Fibroblast of villous mesenchyme (primary cell): ENCODE measurements at places on chromosomes 7 and 10. TPM values are rescaled to one million over a fixed set of nuclear protein-coding genes. Genes with fewer than 3 reads are reported as not detected.

- no peak for DNase-seq
These were observed 74.9 kb downstream of the CLIP2 start for GRCh38 chr7:74364061-74364460.

DNA sequence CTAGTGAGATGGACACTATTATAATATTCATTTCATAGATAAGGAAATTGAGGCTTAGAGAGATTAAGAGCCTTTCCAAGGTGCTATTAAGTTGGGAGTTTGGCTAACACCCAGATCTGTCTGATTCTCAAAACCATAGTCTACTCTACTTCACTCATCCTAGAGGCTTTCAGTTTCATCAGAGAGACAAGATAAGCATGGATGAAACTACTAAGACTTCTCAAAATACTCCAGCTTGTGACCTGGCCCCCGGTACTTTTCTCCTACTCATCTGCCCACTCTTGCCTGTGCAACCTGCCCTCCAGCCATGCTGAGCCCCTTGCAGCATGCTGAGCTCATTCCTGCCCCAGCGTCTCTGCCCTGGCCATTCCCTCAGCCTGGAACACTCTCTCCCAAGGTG, 12.2 kb upstream of the SLC35B4 start:
- no peak for DNase-seq

DNA sequence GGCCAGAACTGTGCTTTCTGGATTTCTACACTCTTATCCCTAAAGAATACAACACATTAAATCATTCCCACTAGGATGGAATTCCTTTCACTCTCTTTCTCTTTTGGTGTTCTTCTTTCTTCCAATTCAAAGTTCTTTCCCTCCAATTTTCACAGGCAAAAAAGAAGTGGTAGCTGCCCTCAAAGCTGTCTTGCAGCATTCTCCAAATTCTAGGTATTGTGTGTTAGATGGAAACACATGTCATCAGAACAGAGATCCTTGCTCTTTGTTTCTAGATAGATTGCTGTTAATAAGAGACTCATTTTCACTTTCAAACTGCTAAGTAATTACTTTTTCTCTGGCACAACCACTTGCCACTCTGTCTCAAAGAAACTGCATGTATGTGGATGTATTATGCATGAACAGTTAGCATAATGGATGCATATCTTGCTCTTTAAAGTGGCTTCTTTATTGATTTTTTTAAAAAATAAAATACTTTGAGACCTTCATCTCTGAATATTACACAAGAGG, 31.0 kb downstream of the SHTN1 start:
- no peak for DNase-seq

- no peak for DNase-seq
These were observed 4.0 kb downstream of the RBP3 start for GRCh38 chr10:47351899-47352815.

DNA sequence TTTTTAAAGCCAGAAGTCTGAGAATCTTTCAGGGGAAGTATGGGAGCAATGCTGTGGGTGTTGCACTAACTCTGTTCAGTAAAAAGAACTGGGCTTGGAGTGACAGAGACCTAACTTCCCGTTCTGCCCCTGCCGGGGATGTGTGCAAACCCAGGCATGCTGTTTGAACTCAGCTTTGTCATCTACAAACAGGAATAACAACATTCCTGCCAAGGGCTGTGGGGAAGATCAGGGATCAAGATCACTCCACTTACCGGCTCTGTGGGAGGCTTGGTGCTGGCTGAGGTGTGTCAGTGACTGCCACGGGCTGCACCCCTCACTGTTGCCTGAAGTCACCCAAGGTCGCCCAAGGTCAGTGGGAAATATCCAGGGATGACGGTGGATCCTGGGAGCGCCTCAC, 23.1 kb upstream of the DRGX start:
- no peak for DNase-seq

GRCh38 chr7:45655539-45655938, 81.4 kb downstream of the ADCY1 start:
- no peak for DNase-seq

DNA sequence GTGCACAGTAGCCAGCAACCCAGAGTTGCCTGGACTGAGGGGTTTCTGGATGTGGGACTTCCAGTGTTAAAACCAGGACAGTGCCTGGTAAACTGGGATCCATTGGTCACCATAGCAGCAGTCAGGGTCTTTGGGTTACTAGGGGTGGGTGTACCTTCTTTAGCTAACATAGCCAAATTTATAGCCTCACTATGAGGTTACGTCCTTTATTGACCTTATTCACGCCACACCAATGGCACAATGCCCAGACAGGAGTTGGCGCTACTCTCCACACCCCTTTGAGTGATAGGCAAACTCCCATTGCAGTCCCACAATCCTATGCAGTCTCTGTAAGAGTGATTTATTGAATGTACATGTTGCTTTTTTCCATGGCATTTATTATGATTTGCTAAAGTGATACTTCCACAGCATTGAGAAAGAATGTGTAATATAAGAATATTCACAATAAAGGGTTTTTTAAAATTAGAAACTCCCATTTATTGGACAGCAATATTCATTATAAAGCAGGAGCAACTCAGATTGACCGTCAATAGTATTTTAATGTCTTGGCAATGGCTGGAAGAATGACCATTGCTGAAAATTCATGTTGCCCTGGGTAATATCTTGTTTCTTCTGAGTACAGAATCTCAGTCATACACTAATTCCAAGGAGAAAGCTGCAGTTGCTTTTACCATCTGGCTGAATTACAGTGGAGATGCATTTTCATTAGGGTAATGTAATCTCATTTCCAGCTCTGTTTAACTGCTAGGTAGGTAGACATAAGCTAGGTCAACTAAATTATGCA, 26.1 kb downstream of the IFIT5 start:
- no peak for DNase-seq

GRCh38 chr7:30787486-30787885, 16.3 kb downstream of the MINDY4 start:
- DNase-seq = no peak

- DNase-seq = no peak
These were observed 40.0 kb downstream of the NPY start for GRCh38 chr7:24323961-24324480.

DNA sequence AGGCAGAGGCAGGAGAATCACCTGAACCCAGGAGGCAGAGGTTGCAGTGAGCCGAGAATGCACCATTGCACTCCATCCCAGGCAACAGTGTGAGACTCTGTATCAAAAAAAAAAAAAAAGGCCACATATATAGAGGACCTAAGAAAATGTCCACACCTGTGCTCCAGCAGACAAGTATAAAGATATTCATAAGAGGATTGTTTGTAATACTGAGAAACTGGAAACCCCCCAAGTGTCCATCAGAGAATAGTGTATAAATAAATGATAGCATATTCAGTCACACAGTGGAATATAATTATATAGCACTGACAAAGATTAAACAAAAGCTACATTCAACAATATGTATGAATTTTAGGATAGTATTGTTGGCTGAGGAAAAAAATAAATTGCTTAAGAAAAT, 1050.6 kb downstream of the GRM8 start:
- no peak for DNase-seq

DNA sequence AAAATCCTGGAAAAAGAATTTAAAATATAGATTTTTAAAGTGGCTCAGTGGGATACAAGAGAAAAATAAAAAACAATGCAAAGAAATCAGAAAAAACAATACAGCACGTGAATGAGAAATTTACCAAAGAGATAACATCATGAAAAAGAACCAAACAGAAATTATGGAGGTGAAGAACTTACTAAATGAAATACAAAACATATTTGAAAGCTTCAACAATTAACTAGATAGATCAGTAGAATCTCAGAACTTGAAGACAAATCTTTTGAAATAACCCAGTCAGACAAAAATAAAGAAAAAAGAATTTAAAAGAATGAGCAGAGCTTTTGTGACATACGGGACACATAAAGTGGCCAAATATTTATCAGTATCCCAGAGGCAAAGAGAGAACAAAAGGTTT, 71.2 kb upstream of the DIP2C start:
- DNase-seq = no peak

- no peak for DNase-seq
These were observed 90.0 kb upstream of the FEZF1 start for GRCh38 chr7:122394512-122394911.

GRCh38 chr7:23487670-23488069, 17.4 kb upstream of the IGF2BP3 start:
- no peak for DNase-seq

DNA sequence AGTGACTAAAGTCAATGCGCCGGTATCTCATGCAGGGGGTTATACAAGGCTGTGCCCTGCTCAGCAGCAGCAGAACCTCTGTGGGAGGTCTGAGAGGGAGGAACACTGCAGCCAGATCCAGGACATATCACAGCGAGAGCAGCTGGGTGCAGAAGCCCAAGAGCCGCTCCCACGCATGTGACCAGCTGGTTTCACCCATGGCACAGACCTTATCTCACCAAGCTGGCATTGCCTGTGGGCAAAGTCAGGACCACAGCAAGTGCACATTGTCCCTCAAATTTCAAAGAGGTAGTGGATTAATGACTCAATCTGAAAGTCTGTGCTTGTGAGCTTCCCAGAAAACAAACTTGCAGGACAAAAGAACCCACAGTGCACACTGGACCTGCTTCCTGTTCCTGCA, 31.6 kb upstream of the AKR1C1 start:
- no peak for DNase-seq

DNA sequence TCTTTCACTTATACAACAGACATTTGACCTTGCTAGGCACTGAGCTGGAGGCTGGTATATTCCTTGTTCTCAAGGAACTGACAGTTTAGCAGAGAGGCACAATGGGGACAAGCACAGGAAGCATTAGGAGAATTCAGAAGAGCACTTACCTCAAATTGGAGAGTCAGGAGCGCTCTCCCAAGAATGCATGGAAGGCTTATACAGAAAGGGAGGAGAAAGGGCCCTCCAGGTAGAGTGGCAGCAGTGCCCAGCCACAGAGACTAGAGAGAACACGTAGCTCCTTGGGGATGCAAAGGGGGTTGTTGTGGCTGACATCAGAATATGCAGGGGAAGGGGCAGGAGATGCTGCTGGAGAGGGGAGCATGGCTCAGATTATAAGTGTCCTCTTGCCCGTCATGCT, 78.2 kb upstream of the MKLN1 start:
- no peak for DNase-seq

- peak; percentile 89 for DNase-seq
These were observed 1.4 kb upstream of the TSPAN15 start for GRCh38 chr10:69449841-69450240.

DNA sequence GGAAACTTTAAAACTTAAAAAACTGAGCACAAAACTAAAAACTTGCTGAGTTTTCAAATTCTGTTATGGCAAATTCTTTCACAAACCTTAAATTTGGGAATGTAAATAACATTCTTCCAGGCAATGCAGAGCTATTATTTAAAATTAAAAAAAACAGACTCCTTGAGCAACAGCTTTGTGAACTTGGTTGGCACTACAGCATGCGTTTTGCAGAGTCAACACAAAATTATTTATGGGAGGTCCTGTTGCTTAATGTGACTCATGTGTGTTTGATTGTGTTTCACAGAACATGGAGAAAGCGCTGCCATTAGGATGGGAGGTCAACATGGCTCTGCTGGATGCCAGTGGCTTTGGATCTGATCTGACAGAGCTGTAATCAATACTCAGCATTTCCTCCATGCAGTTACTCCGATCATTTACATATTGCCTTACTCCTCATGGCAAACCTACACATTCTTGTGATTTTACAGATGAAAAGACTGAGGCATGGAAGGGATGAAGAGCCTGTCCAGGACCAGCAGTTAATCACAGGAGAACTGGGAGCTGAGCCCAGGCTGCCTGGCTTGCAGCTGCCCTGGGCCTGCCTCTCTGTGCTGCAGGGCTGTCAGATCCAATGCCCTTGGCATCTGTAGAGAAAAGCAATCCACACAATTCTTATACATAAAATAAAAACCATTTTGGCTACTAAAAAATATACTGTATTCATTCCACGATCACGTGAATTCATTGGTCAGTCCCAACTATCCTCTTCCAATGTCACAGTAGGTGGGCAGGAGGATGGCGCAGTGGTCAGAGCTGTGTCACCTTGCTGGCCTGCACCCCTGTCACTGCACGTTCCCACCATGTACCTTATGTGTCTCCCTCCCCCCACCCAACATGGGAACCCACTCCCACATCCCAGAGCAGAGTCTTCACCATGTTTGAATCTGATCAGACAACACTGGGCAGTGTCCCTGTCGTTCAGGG, 200.9 kb downstream of the CXCL12 start:
- DNase-seq = peak; percentile 35

- peak; percentile 41 for DNase-seq
These were observed 213.6 kb upstream of the FZD1 start for GRCh38 chr7:91050677-91051076.

DNA sequence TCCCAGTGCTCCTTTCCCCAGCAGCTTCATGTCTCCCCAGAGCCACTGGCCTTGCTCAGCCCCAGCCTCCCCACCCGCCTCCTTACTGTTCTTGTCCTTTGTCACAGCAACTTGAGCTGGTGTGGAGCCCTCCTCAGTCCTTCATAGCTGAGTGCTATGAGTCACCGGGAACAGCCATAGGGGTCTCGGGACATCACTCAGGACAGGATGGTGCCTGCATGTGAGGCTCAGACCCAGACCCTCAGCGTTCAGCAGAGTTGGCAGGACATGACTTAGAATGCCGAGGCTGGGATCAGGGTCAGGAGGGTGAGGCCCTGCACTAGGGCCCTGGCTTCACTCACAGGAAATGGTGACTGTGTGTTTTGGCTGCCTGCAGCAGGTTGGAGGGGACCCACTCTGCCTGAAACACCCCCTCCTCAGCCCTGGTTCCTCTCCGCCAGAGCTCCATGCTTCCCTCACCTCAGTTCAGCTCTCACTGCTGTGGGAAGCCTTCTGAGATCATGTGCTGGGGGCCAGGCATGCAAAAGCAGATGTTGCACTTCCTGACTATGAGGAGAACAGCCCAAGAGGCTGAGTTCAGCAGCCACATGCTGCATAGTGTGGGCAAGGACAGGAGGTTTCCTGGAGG, 40.7 kb upstream of the GJD4 start:
- peak; percentile 55 for DNase-seq

- no peak for DNase-seq
These were observed 33.7 kb downstream of the AGK start for GRCh38 chr7:141584935-141585334.

GRCh38 chr7:98027342-98028033, 37.5 kb upstream of the OCM2 start:
- no peak for DNase-seq

DNA sequence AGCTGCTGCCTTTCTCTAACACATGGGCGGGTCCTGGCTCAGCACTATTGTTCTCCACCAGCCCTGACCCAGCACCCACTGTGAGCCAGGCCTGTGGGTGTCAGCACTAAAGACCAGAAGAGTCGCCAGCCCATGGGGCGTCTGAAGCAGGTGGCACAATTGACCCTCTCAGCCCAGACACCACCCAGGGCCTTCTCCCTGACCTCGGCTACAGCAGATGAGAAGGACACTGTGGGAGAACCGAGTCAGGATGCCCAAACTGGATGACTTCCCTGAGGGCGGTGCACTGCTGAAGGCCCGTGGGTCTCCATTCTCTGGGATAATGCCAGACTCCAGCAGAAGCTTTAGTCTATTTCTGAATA, 97.0 kb downstream of the MKI67 start:
- DNase-seq = no peak

Gene RTKN2
- total RNA-seq = 8.7 and 15.1 TPM in 2 replicates

Gene VIPR2
- not detected in 2 replicates for total RNA-seq

Gene AKR1C1
- 6.0 and 8.4 TPM in 2 replicates for total RNA-seq

Gene UBE3C
- 92.8 and 150 TPM in 2 replicates for total RNA-seq

Gene GNAT3
- total RNA-seq = not detected in 2 replicates

Gene MUC3A
- total RNA-seq = not detected in 2 replicates

Gene BAG3
- total RNA-seq = 16.4 and 18.6 TPM in 2 replicates

Gene FANK1
- total RNA-seq = 2.9 and 3.0 TPM in 2 replicates

Gene STAG3
- total RNA-seq = under 0.01 and 0.64 TPM in 2 replicates

Gene CUX1
- 45.7 and 46.2 TPM in 2 replicates for total RNA-seq
